ENCODE measurements at places on chromosomes 1 and 21. TPM values are rescaled to one million over a fixed set of nuclear protein-coding genes. Genes with fewer than 3 reads are reported as not detected.

The CCDC181 gene
- total RNA-seq: not detected

The TRIM58 gene
- 0.14 TPM for total RNA-seq

The NPPA gene
- not detected for total RNA-seq

The ITLN2 gene
- not detected for total RNA-seq

The ETV3L gene
- total RNA-seq: not detected

The SELE gene
- not detected for total RNA-seq
